CD4-positive, alpha-beta T cell treated with Interleukin-10 for 1 hour (primary cell): ENCODE measurements at places on chromosomes 2 and 18.

DNA sequence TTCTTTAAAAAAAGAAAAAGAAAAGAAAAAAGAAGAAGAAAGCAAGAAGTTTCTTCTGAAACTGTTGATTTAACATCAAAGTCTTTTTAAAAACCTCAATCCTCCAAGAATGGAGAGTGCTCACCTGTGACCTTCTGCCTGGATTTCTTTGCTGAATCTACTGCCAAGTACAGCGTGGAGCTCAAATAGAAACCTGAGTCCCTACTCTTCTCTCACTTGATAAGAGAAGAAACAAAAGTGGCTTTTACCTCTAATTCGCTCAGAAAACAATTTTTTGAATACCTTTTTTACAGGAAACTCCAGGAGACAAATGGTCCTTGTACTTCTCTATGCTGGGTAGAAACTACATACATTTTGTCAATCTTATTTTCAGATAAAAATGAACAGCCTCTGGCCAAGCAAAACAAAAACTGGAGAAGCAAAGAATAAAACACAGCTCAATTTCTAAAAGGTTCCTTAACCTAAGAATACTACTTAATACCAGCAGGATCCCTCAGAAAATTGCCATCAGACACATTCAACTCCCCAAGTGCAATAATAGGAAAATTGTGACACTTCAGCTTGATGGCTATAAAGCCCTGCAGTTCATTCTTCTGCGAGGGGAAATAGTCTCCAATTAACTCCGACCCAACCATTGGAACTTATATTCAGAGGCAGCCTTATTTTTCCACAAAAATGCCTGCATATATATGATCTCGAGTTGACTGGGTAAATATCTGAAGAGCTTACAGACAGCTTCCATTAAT lies 85.8 kb downstream of the GRB14 start:
- DNase-seq, result no peak

GRCh38 chr18:3014503-3015203 lies 1.7 kb upstream of the LPIN2 start:
- no peak for DNase-seq

GRCh38 chr2:120305937-120306490 lies 39.9 kb upstream of the INHBB start:
- no peak for DNase-seq

DNA sequence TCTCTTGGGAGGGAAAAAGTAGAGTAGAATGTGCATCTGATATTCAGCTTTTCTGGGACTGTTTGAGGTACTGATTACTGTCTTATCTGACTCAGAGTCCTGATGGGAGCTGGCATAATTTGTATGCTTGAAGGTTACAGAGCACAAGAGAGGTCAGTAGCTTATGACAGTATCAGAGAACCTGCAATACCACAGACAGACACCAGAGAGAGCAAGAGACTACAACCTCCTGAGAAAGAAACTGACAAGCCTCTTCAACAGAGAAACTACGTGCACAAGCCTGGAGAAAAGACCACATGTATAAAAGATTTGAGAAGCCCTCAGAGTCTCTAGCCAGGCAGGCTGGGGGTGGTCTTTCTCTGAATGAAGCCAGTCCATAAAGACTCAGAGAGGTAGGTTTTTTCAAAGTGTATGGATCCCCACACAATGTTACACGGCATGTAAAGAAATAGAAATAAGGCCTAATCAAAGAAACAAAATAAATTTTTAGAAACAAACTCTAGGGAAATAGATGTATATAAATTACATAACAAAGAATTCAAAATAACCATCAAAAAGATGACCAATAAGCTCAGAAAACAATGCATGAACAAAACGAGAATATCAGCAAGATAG lies 568.3 kb downstream of the LRRTM4 start:
- DNase-seq, result no peak

- no peak for DNase-seq
Observed at GRCh38 chr2:223549215-223549614, 52.9 kb downstream of the SCG2 start.

GRCh38 chr2:169732075-169732474 lies 1.6 kb upstream of the KLHL23 start:
- no peak for DNase-seq

DNA sequence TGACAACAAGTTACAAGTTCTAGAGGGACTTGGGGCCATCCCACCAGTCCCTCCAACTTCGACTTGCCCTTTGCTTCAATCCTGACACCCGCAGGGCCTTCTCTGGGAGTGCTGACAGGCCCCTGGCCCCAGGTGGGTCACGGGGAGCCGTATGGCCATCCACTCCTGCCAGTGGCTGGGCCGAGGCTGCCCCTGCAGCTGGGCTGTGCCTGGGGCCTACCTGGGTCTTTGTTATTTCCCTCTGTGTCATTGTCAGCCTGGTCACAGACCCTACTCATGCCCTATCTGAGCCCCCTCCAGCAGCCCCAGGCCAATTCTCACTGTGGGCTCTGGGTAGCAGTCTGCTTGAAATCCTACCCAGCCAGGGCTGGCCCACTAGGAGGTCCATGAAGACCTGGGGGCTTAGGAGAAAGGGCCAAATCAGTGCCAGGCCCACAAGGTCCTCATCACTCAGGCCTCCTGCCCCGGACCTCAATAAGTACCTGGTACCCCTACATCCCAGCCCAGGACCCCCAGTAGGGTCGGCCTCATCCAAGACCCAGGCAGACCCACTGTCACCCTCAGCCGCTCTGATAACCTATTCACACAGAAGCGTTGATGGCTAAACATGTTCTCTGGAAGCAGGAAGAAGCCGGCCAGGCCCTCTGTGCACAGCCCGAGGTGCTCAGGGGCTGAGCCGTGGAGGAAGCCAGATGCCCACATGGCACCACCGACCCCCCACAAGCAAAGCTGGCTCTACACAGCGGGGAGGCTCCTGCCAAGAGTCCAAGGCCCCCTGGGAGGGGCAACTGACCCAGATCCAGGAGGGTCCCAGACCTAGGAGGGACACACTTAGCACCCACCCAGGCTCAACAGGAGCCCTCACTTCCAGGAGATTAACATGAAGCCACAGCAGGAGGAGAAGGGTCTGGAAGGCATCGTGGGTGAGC lies 57.7 kb downstream of the BIN1 start:
- no peak for DNase-seq

GRCh38 chr2:64223055-64223454 lies 78.8 kb upstream of the PELI1 start:
- DNase-seq, result no peak

DNA sequence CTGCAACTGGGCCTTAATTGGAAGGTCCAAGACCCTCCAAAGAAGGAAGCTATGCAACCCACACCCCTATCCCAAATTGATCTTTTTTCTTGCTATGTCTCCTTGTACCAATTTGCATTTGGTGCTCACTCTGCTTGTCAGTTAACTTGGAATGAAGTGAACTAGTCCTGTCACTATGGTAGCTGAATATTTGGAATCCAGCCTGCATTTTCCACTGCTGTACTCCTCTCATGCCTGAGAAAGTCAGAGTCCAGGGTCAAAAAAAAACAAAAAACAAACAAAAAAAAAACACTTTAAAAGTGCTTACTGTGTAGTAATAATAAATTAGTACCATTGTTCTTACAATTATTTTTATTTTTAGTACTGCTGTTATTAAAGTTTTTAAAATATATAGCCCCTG lies 462.8 kb upstream of the SLC8A1 start:
- no peak for DNase-seq

GRCh38 chr18:38369772-38370690 lies 804.4 kb upstream of the CELF4 start:
- DNase-seq, result no peak

DNA sequence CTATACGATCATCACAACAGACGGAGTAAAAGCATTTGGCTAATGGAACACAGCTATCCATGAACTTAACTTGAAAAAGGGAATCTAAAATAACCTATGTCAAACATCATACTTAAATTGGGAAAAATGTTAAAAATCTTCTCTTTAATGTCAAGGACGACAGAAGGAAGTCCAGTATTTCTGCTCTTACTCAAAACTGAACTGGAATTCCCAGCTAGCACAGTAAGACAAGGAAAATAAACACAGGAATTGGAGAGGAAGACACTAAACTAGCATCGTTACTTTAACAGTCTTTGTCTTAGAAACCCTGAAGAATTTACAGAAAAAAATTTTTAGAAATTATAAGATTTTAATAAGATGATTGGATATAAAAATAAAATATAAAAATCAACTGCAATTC lies 112.6 kb downstream of the HDAC4 start:
- no peak for DNase-seq

- no peak for DNase-seq
Observed at GRCh38 chr2:148300544-148300943, 279.7 kb downstream of the MBD5 start.

DNA sequence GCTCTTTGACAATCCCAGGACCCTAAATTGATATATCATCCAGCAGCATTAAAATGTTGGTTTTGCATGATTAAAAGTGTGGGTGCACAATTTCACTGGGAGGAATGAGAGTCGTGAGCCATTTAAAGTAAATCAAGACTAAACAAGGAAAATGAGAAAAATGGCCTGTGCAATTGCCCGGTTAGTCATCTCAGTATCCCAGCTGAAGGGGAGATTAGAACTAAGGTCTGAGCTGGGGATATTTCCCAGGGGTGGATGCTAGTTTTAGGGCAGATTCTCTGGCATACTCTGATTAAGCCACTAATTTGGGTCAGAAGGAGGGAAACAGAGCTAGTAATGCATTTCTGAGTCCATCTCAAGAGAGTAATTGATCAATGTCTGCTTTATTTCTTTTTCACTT lies 177.2 kb downstream of the EN1 start:
- no peak for DNase-seq

DNA sequence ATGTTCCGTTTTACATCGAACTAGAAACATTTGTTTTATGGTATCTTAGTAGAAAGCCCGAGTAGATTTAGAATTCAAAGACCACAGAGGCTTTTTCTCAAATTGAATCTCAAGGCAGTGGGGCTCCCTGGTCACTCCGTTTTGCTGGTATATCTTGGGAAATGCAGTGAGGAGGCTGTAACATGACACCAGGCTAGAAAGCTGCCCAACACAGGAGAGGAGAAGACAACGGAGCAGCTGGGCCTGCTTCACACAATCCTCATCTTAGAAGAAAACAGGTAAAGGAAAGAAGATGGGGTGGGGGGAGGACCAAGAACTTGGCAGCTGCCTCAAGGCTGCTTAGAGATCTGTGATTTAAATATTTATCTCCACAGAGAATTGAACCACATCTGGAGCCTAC lies 38.3 kb upstream of the EPB41L3 start:
- DNase-seq, result no peak

GRCh38 chr2:161141033-161141432 lies 19.2 kb upstream of the TANK start:
- DNase-seq, result peak; percentile 41

DNA sequence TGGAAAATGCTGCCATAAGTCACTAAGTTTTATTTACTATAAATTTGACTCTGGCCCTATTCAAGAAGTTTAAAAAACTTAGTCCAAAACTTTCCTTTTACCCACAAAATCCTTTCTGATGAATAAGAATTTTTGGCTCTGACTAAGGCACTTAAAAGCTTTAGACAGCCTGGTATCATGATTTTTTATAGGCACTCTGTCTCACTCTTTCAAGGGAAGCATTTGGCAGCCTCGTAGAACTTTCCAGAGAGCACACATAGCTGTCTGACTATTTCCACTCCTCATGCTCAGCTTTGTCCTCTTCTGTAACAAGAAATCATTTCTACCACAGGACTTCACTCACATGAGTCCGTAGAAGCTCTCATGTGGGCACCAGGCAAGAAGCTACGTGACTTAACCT lies 32.3 kb upstream of the XDH start:
- DNase-seq, result no peak

- DNase-seq, result no peak
Observed at GRCh38 chr18:78765637-78766281, 213.9 kb upstream of the SALL3 start.

DNA sequence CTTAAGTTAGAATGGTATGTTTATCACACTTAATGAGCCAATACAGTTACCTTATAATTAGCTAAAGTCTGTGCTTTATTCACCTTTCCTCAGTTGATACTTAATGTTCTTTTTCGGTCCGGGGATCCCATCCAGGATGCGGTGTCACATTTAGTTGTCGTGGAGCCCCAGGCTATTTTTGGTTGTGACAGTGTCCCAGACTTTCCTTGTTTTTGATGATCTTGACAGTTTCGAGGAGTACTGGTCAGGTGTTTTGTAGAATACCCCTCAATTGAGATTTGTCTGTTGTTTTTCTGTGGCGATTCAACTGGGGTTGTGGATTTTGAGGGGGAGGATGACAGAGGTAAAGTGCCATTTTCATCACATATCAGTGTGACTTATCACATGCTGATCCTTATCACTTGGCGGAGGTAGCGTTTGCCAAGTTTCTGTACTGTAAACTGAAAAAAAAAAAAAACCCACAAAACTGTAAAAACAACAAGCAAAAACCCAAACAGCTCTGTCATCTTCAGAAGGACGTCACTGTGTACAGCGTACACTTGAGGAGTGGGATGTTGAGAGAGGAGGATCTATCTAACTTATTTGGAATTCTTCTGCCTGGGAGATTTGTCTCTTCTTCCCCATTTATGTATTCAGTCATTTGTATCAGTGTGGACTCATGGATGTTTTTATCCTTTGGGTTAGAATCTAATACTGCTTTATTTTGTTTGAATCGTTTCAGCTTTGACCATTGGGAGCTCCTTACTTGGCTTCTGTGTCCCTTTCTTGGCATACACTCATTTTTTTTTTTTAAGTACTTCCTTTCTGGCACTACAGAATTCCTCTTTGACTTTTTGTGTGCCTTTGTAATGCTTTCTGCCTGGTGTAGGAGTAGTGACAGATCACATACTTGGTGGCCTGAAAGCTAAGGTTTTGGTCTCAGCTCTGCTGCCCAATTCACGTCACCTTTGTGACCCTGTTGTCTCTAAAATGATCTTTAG lies 68.1 kb downstream of the FMNL2 start:
- no peak for DNase-seq

DNA sequence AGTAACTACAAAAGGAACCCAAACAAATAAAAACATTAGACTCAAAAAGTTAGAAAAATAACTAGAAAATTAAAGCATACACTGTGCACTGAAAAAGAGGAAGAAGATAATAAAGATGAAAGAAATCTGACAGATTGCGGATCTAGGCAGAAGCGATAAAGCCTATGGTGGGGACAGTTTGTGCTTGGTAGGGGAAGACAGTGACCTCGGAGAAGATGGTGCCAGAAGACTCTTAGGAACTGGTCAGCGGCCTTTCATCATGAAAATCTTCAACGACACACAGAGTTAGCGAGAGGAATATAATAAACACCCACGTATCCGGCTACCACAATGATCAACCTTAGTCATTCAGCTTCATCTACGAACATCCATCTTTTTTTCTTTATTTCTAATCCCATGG lies 180.5 kb downstream of the HDAC4 start:
- DNase-seq, result no peak

- no peak for DNase-seq
Observed at GRCh38 chr2:8168876-8169424, 512.9 kb upstream of the ID2 start.
